Sigmoid colon (tissue), 7 donors: ENCODE measurements at places on chromosomes 2 and 18. TPM values are rescaled to one million over a fixed set of nuclear protein-coding genes. Genes with fewer than 3 reads are reported as not detected.

GRCh38 chr18:55997151-55997561 lies 409.2 kb upstream of the TCF4 start:
- H3K36me3 ChIP-seq: no peaks in the 10 kb centered on the region
- DNase-seq: no peak
- peaks cover 16% of the 10 kb centered on the region for H3K4me1 ChIP-seq
- H3K27ac ChIP-seq: no peak overlapping the region

GRCh38 chr2:51025906-51026555 lies 5.9 kb downstream of the NRXN1 start:
- H3K4me1 ChIP-seq: no peaks in the 10 kb centered on the region
- no peak overlapping the region for H3K27ac ChIP-seq
- no peak for DNase-seq
- peak overlapping the region; percentile 4 for H3K4me3 ChIP-seq

DNA sequence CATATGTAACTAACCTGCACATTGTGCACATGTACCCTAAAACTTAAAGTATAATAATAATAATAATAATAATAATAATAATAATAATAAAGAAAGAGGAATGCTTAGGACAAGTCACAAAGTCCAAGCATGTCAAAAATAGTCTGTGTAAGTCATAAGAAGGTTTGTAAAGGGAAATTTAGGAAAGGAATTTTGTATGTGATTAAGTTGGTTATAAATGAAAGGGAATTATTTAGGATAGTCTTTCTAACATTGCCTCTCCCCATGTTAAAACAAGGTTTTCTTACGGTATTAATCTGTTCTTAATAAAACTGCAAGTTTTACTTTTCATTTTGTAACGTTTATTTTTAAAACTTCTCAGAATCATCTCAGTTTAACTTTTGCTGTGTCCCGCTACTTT lies 62.8 kb downstream of the SESTD1 start:
- H3K4me3 ChIP-seq: no peak overlapping the region
- DNase-seq: no peak
- H3K27me3 ChIP-seq: no peaks in the 10 kb centered on the region
- H3K27ac ChIP-seq: no peak overlapping the region
- peaks cover 10% of the 10 kb centered on the region for H3K4me1 ChIP-seq

DNA sequence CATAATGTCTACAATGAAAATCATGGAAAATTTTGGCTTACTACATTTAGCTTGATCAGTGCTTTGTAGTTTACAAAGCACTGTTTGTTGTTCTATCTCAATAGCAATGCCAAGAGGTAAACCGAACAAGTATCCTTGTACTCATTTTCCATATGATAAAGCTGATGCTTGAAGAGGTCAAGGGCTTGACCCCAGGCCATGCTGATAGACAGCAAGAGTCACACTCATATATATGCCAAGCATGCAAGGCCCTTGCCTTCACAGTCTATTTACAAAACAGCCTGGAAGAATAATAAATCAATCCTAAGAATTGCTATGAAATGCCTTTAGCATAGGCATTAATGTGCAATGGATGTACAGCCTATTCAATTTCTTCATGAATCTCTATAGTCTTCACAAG lies 71.8 kb downstream of the SLC8A1 start:
- no peak for DNase-seq
- H3K36me3 ChIP-seq: no peaks in the 10 kb centered on the region
- peak overlapping the region; percentile 67 for H3K27ac ChIP-seq
- H3K4me1 ChIP-seq: peaks cover 18% of the 10 kb centered on the region

DNA sequence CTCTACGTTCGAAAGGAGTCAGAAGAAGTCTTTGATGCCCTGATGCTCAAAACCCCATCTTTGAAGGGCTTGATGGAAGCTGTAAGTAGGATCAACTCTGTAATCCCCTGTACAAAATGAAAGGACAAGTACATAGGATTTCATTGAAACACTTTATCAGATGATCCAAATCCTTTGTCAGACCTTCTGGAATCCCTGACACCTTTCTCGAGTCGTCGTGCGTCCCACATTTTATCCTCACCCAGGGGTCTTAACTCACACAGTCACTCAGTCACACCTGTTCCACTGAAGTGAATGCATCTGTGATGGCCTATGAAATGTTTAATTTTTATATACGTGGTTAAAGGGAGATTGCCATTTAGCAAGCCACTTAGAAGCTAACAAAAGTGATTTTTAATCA lies 44.8 kb downstream of the GRHL1 start:
- DNase-seq: no peak
- H3K27ac ChIP-seq: no peak overlapping the region
- no peaks in the 10 kb centered on the region for H3K4me1 ChIP-seq
- no peaks in the 10 kb centered on the region for H3K36me3 ChIP-seq
- H3K4me3 ChIP-seq: no peak overlapping the region

GRCh38 chr2:68931799-68932198 lies 20.9 kb downstream of the GKN2 start:
- H3K27ac ChIP-seq: no peak overlapping the region
- no peaks in the 10 kb centered on the region for H3K4me1 ChIP-seq
- H3K27me3 ChIP-seq: no peaks in the 10 kb centered on the region
- H3K36me3 ChIP-seq: no peaks in the 10 kb centered on the region

Gene KYNU
- total RNA-seq: 1.1 TPM
